Activated naive CD8-positive, alpha-beta T cell treated with anti-CD3 and anti-CD28 coated beads for 36 hours (primary cell): ENCODE measurements at places on chromosomes 5 and 9. TPM values are rescaled to one million over a fixed set of nuclear protein-coding genes. Genes with fewer than 3 reads are reported as not detected.

DNA sequence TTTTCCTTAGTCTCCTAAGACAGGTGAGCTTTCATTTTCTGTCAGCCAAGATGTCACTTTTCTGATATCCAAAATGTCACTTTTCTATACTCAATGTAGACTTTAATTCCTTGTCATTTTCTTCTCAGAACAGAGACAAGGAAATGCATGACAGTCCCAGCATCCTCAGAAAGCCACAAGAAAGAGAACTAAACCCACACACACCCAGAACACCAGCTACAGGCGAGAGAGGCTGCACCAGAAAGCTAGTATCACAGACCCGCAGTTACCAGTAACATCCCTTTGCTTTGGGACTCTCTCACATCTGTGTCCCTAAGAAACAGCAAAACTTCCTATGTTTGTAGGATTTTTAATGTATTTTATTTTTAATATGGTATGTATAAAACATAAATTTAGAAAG, 17.1 kb downstream of the TRMO start:
- peak overlapping the region; percentile 74 for H3K4me3 ChIP-seq
- peaks cover 31% of the 10 kb centered on the region for H3K36me3 ChIP-seq

DNA sequence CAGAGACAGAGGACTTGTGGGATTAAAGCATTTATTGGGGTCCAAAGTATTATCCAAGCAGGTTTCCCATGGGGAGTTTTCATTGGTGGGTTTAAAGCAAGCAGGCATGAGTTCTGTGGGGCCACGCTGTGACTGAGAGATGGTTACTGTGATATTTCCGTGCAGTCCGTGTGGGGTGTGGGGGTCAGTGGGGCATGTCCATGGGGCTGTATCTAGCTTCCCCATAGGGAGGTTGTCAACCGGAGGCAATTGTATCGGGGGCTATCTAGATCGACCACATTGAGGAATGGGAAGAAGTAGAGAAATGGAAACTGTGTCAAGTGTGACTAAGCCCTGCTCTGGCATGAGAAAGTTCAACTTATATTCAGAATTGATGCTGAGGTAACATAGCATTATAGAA, 7.1 kb upstream of the RPS23 start:
- peaks cover 12% of the 10 kb centered on the region for H3K4me1 ChIP-seq
- H3K4me3 ChIP-seq: no peak overlapping the region
- no peaks in the 10 kb centered on the region for H3K27me3 ChIP-seq
- H3K27ac ChIP-seq: no peak overlapping the region
- peaks cover 13% of the 10 kb centered on the region for H3K36me3 ChIP-seq

C9orf153 gene
- total RNA-seq: 0.38 TPM

CORO2A gene
- 8.2 TPM for total RNA-seq
